ENCODE measurements at places on chromosomes 6 and 20. TPM values are rescaled to one million over a fixed set of nuclear protein-coding genes. Genes with fewer than 3 reads are reported as not detected.

DNA sequence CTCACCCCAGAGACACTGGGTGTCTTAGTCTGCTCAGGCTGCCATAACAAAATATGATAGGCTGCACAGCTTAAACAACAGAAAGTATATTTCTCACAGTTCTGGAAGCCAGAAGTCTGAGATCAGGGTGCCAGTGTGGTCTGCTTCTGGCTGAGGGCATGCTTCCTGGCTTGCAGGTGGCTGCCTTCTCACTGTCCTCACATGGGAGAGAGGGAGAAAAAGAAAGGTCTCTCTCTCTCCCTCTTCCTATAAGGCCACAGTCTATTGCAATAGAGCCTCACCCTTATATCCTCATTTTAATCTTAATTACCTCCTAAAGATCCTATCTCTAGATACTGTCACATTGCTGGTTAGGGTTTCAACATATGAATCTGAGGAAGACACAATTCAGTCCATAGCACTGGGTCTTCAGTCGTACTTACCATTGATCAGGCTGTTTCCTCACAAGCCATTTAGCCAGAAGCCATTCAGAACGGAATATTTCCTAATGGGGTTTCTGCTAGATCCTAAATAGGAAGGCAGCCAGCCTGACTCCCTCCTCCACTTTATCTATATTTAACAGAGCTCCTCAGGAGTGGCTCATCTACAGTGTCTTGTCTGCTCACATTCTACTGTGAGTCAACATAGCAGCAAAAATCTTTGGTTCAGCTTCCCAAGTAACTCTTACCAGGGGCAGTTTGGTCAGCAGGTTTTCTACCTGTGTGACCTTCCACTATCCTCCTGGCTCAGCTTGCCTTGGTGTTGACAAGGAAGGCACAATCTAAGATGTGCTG lies 42.2 kb downstream of the CD164 start:
- no peak for DNase-seq

DNA sequence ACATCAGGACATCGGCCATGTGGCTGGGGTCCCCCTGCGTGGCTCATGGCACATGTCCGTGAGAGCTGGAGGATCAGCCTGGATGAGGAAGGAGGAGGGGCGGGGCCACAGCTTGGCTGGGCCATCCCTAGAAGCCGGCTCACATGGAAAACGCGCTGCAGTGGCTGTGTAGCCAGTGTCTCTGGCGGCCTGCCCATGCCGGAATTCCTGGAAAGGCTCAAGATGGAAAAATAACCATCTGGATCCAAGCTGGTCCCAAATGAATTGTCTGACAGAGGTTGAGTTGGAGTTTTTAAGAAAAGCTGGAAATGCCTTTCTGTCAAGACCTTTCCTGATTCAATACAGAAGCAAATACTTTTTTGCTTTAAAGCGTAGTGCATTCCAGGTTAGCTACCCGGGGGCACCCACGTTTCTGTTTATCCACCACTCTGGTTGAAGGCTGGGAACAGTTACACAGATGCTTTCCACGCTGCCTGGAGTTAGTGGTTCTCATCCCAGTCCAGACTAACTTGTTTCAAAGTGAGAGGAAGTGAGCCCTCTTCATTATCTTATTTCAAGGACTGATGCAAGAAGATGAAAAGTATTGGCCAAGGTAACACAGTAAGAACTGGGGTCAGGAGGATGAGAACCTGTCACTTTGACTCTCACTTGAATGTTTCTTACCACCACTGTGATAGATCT lies 99.0 kb downstream of the GMPR start:
- DNase-seq = no peak

IP6K3 gene
- not detected for total RNA-seq

ELOVL2 gene
- 3.8 TPM for total RNA-seq

SIRPB2 gene
- total RNA-seq = not detected
